Gastrocnemius medialis (tissue), 4 donors: ENCODE measurements at places on chromosomes 13 and 19. TPM values are rescaled to one million over a fixed set of nuclear protein-coding genes. Genes with fewer than 3 reads are reported as not detected.
A peak's percentile ranks its signal among the peaks of the same experiment; 100 is the strongest.

Gene IZUMO2
- not detected for total RNA-seq

DNA sequence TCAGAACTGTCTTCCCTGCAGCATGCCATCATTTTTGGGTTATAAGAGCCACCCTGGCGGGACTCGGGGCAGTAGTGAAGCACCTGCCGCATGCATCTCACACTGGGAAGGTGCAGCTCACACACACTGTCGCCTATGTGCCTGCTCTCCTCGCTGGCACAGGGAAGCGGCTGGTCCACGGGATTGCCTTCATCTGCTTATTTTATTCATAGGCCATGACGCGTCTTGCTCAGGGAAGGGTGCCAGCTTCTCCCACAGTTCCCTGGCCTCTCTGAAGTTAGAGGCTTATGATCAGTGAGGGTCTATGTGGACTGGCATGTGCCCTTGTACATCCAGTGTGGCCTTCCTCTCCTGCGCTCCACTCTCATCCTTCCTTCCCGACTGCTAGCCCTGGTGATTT is 150.0 kb downstream of the KLF12 start:
- DNase-seq = no peak

- DNase-seq = peak; percentile 35
Measured at GRCh38 chr13:50129706-50130122, 114.5 kb downstream of the KCNRG start.

DNA sequence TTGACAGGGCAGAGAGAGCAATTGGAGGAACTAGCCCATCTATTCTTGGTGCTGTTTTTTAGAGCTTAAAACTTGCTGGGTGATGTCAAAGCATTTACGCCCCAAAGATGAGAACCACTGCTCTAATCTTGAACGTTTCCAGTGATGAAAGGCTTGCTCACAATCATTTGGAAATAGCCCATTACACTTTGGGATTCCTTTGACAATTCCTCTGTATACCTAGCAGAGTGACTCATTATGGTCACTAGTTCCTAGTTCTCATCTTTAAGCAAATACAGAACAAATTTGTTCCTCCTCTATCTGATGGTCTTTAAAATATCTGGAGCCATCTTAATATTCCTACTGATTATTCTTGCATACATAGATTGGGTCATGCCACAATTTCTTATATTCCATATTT is 112.3 kb downstream of the GPC6 start:
- DNase-seq = no peak

DNA sequence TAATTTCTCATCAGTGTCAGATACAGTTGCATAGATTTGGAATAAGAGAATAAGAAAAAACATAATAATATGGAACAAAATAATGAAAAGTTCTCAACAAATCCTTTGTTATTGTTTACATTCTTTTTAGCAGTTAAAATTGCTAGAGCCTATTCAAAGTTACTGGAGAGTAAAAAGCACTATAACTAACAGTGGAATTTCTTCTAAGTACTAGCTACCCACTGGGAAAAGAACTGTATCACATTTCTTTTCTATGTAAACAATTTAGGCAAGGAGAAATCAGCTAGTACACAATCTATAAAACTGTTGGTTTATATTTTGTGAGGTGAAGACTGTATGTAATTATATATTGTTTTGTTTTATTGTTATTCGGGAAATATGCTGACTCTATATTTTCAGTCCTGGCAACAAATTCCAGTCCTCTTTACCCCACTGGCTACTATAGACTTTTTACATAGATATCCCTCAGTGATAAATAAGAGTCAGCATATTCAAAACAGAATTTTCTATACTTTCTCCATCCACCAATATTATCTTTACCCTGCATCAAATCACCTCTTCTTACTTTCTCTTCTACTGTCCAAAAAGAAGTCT is 222.0 kb downstream of the PCDH9 start:
- DNase-seq = no peak

DNA sequence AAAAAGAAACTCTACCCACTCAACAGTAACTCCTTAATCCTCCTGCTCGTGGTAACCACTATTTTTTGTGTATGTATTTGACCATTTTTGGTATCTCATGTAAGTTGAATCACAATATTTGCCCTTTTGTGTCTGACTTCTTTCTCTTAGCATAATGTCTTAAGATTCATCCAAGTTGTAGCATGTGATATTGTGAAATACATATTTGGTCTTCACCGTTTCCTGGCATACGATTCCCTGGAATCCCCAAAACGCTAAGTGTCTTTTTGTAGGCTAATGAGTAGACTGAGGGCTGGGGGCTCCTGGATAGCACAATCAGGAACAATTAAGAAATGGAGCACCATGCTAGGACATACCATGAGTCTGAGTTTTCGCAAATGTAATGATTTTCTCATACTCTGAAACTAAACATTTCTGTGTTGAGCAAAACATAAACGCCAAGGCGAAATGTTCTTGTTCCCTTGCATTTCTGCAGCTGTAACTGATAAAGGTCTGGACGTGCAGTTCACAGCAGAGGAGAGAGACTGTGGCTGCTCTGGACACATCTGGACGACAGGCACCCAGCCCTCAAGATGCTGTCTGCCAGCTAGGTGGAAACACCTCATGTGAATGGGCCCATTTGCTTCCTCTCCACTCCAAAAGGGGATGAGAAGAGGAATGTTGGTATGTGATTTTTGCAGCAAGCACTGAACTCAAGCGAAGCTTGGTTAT is 38.4 kb downstream of the BRD4 start:
- no peak for DNase-seq

DNA sequence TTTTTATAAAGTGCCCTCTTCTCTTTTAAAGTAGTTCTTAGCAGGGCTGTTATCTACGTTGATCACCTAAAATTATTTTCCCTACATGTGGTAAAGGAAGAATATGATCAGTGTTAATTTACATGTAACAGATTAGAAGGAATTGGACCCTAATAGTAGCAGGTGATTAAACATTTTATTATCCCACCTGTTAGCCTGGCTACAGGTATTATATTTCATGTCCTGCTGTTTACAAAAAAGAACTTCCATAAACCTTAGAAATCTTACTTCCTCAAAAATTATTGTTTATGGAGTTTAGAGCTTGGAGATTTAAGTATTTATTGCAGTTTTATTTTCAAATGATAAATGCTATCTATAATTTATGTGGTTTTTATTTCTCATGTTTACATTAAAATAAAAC is 1226.7 kb downstream of the UQCRFS1 start:
- no peak for DNase-seq

- DNase-seq = no peak
Measured at GRCh38 chr19:57872450-57872849, 16.4 kb downstream of the ZNF814 start.

Gene GPR183
- 2.5 TPM for total RNA-seq

Gene CRLF1
- total RNA-seq = 48.7 TPM

- DNase-seq = no peak
Measured at GRCh38 chr19:39967561-39967960, 3.4 kb upstream of the PSMC4 start.

DNA sequence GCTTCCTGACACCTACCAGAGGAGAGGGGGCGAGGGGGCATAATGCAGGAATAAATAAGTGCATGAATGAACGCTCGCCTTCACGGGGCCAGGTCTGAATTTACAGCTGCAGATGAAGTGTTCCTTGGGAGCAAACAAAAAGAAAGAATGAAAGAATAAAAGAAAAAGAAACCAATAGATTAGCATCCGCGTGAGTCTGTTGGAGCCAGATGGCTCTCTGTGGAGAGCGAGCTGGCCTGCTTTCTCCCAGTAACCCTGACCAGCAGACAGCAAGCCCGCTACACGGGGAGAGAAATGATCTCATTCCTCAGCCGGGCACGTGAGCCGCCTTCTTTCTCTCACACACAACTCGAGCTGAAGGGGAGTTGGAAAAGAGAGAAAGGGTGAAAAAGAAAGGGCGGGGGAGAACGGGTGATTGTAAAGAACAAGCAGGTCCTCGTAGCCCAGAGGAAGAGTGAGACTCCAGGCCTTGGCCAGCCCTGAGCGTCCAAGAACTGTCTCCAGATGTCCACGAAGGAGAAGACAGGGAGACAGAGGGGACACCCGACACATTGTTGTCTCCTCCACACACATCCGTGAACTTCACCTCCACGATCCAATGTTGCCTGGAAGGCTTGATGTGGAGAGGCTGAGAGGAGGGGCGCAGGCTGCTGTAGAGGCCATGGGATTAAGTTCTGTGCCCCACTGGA is 81.4 kb downstream of the RNASEH2B start:
- DNase-seq = no peak
